ENCODE measurements at places on chromosomes 1 and 21.

- no peak for DNase-seq
Measured at GRCh38 chr21:26840912-26841311, 4.3 kb downstream of the ADAMTS1 start.

GRCh38 chr21:26835027-26835713 lies 10.0 kb downstream of the ADAMTS1 start:
- no peak for DNase-seq

GRCh38 chr1:182229921-182230491 lies 161.6 kb downstream of the GLUL start:
- DNase-seq, result no peak

- DNase-seq, result no peak
Measured at GRCh38 chr1:8938232-8938999, 7.3 kb upstream of the CA6 start.

DNA sequence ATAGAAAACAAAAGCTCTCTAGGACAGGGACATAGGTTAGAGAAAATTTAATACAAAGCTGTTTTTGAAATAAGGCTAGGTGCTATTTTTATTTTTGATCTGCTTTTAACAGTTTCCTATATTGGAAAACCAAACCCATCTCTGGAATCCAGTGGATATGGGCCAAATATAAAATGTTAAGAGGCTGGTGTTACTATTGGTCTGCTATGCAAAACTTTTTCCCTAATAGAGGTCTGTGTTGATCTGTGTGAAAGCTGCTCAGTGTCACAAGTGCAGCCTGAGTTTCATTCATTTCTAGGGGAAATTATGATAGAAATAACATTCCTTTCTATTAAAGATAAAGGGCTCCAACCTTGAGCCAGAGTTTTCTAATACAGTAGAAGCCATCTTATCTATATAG lies 116.4 kb downstream of the OLFML2B start:
- DNase-seq, result no peak

- no peak for DNase-seq
Measured at GRCh38 chr1:10160173-10160572, 50.2 kb upstream of the KIF1B start.

GRCh38 chr1:12157366-12158231 lies 9.2 kb upstream of the TNFRSF1B start:
- no peak for DNase-seq

GRCh38 chr21:41836166-41837015 lies 42.8 kb downstream of the PRDM15 start:
- DNase-seq, result peak; percentile 5

GRCh38 chr1:197367627-197368026 lies 99.6 kb downstream of the CRB1 start:
- no peak for DNase-seq

GRCh38 chr1:24277420-24278169 lies 41.6 kb upstream of the GRHL3 start:
- DNase-seq, result no peak

DNA sequence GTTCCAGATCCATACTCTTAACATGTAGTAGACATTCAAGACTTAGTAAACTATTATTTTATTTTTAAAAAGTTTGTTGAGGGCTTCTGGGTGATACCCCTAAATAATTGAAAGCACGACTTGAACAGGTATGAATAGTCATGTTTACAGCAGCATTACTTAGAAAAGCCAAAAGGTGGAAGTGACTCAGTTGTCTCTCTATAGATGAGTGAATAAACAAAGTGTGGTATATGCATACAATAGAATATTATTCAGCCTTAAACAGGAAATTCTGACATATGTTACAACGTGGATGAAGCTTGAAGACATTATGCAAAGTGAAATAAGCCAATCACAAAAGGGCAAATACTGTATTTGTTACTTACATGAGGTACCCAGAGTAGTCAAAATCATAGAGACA lies 26.5 kb downstream of the TSNAX start:
- no peak for DNase-seq

GRCh38 chr1:17551755-17552234 lies 12.3 kb downstream of the ARHGEF10L start:
- DNase-seq, result no peak

Measured in NT2/D1 (cell line).